Stimulated activated CD4-positive, alpha-beta T cell treated with anti-CD3 and anti-CD28 coated beads, Interleukin-15, amount 100 ng/mL, for 1 hour (primary cell): ENCODE measurements at places on chromosomes 11 and 22.

GRCh38 chr11:116162886-116163230, 609.9 kb downstream of the BUD13 start:
- DNase-seq: no peak

- no peak for DNase-seq
Measured at GRCh38 chr11:44051171-44051570, 3.4 kb downstream of the ACCSL start.

DNA sequence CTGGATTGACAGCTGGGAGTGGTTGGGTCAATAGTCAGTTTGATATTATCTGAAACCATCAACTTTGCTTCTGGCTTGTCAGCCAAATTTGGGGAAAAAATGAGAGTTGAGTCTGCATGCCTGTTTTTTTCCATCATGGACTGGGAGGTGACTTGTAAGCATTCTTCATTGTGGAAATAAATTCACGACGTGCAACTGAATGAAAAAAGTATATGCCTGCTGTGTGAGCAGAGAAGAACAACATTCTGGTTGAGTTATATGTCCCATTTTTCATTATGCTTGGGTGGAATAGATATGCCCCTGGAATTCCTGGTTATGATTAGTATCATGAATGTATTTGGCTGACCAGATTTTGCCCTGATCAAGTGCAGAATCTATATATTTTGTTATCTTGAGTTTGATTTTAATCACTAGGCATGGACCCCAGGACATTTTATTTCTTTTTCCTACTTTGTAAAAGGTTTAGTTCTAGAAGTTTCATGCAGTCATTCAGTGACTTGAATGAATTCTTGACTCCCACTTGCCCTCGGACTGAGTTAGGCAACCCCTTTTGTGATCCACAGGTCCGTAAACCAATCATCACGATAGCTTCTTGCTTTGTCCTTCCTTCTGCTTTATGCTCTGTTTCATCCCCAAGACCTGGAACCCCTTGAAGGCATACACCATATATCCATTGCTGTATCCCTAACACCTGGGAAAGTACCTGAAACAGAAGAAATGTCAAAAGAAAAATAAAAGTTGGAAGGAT, 205.8 kb downstream of the NAV2 start:
- no peak for DNase-seq

- DNase-seq: no peak
Measured at GRCh38 chr11:19701421-19701820, 11.2 kb upstream of the NAV2 start.

GRCh38 chr11:13105237-13105844, 96.2 kb downstream of the RASSF10 start:
- DNase-seq: no peak

DNA sequence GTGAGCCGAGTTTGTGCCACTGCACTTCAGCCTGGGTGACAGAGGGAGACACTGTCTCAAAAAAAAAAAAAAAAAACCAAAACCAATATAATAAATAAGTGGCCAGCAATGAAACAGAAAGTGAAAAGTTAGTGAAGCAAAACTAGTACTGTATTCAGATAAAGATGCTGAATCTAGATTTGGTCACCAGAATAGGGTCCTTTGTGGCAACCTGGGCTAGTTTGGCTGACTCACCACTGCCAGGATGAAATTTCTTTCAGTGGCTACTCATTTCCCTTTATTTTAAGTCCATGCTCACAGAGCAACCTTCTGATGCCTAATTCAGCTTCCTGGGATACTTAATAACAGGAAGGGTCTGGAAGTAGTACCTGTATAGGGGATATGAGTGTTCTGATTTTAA, 26.0 kb downstream of the LIMK2 start:
- DNase-seq: no peak

DNA sequence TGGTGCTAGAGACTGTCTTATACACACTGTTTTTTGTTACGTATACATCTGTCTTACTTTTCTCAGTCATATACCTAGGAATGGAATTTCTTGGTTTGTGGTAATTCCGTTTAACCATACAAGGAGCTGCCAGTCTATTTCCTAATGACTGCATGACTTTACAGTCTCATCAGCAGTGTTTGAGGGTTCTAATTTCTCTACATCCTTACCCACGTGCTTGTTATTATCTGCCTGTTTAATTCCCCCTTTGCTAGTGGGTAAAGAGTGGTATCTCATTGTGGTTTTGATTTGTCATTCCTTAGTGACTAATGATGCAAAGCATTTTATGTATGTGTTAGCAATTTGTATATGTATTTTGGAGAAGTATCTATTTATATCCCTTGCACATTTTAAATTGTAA, 1008.0 kb downstream of the FAM181B start:
- no peak for DNase-seq

- DNase-seq: no peak
Measured at GRCh38 chr11:99766811-99767210, 746.1 kb downstream of the CNTN5 start.

- DNase-seq: no peak
Measured at GRCh38 chr11:96338910-96339705, 3.9 kb downstream of the MAML2 start.

- DNase-seq: no peak
Measured at GRCh38 chr11:16909359-16910035, 104.7 kb downstream of the PLEKHA7 start.

DNA sequence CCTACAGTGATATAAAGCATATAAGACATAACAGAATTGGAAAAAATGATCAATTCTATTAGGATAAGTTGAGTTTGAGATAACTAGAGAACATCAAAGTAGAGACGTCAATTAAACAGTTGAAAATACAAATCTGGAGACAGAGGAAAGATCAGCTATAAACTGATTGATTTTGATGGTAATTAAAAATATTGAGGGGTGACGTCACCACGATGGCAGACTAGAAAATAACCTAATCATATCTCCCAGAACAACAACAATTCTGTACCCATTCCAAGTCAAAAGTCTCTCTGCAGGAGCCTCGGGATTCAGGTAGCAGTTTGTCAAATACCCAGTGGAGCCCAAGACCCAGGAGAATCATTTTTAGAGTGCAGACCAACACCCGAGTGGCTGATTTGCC, 28.9 kb downstream of the MS4A13 start:
- DNase-seq: no peak

DNA sequence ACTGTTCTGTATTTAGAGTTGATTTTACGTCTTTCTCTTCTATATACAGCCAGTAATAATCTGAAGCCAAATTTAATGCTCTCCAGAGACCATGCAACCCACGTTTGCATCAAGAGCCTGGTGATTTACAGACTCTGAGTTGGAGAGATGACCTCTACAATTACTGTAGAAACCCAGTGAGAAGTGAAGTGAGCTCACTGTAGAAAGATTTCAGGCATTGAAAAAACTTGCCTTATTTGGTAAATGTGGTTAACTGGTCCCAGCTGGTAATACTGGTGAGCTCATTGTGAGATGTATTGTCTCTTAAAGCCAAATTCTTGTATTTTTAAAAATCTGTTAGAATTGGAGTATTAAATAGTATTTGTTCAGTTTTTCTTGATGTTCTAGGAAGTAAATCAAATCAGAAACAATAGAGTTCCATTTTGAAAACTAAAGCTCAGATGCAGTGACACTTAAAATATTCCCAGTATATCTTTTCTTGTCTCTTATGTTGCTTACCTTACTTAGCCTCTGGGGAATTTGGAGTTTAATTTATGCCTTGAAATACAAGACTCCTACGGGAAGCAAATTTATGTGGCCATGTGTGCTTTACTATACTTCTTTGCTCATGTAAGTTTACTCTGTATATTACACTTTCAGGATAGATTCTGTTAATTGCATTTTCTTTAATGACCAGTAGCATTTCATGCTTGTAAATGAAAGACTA, 189.9 kb downstream of the ARHGAP42 start:
- no peak for DNase-seq

- no peak for DNase-seq
Measured at GRCh38 chr11:8336356-8337129, 72.9 kb upstream of the LMO1 start.

- no peak for DNase-seq
Measured at GRCh38 chr11:110184456-110184855, 91.3 kb downstream of the ZC3H12C start.

DNA sequence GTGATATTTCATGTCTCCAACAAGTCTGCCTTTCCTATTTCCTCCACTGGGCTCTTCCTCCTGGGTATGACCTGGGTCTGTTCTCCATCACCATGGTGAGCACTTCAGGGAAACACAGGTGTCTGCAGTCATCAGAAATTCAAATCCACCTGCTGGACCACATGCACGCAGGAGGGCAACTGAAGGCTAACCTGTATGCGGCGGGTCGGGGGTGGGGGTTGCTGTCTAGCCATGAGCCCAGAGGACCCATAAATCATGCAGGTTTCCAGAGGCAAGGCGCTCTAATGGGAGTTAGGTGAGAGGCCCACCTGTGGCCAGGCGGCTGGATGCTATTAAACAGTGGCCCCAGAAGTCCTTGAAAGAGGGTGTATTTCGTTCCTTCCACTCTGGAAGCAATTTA, 11.1 kb upstream of the PAMR1 start:
- DNase-seq: no peak

GRCh38 chr11:75100314-75100713, 3.6 kb upstream of the OR2AT4 start:
- no peak for DNase-seq

GRCh38 chr11:12746593-12747097, 72.4 kb downstream of the TEAD1 start:
- DNase-seq: no peak

GRCh38 chr11:87810486-87810885, 364.8 kb downstream of the RAB38 start:
- DNase-seq: no peak

DNA sequence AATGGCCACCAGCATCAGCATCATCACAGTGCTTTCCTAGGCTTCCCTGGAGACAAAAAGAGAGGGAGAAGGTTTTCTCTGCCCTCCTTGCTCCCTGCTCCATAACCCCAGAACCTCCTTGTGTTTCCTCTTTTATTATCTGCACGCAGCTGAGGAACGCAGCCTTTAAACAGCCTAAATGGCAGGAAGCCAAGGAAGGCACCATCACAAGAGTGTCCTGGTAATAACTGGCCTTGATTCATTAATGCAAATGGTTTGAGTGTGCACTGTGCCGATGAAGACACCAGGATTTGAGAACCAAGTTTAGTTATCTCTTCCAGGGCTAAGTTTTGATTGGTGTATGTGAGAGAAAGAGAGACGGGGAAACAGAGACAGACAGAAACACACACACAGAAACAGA, 29.4 kb upstream of the DRD2 start:
- DNase-seq: no peak

DNA sequence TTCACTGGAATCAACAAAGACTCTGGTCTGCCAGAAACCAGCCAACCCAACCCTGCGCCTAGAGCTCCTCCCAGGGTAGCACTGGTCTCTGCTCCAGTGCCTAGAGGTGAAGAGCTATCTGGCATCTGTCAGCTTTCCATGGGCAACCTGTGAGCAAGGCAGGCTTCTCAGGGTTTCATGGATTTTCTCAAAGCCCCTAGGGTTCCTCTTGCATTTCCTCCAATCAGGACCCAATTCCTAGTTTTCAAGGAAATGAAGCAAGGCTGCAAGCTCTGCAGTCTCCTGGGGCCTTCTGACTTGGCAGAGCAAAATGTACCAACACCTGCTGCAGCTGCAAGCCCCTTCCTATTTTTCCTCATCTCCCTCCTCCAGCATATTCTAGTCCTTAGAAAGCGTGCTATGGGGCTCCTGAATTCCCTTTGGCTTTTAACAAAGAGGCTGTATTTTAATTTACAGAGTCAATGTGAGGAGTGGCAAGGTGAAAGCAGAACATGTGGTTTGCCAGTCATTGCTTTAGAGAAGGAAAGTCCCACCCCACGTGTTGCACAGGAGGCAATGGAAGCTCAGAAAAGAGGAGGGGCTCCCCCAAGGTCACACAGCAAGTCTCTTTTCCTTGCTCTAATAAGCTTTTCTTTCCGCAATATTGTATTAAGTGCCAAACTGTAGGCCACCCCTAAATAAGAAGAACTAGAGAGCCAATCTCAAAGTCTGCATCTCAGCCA, 33.0 kb upstream of the RIC3 start:
- DNase-seq: no peak

- no peak for DNase-seq
Measured at GRCh38 chr22:35152316-35152715, 86.4 kb downstream of the ISX start.

DNA sequence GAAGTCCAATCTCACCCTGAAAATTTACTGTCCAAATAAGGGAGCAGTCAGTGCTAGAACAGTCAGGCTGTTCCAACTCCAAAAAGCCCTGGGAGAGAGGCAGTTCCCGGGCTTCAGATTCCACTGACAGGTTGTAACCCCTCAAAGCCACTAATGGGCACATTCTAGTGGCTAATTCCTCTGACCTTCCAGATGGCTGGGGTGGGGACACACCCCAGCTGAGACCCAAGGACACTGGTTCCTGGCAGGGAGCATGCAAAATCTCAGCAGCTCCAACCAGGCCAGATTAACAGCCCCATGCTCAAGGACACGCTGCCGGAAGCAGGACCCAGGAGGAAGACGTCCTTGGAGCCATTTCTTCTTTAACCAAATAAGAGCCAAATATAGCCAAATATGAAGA, 92.7 kb downstream of the RPL27A start:
- no peak for DNase-seq

GRCh38 chr22:46504584-46504983, 32.8 kb downstream of the CELSR1 start:
- no peak for DNase-seq

DNA sequence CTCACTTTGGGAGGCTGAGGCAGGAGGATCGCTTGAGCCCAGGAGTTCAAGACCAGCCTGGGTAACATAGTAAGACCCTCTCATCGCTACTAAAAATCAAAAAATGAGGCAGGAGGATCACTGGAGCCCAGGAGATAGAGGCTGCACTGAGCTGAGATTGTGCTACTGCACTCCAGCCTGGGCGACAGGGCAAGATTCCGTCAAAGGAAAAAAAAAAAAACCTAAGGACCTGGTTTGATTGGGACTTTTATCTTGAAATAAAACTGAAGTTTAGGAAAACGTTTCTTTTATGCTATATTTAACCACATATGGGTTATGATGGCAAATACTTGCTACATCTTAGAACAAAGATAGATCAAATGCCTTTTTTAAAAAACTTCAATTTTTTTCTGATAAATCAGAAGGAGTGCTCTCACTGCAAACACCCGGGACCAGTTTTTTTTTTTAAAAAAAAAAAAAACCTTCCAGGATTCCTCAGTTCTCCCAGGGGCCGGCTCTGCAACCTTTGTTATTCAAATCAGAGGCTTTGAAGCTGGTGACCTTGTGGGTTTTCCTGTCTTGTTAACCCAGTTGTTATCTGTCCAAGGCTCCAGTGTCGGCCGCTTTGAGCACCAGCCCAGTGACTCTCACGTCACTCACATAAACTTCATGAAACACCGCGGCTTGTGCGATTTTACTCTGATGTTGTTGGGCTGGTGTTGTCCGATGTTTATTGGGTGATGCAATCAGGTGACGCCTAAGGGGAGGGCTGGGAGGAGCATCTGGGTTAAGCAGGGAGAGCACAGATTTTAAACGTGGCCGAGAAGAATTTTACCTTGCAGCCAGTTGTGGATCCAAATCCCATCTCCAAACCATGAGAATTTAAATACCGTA, 24.7 kb upstream of the SLC22A12 start:
- no peak for DNase-seq

- DNase-seq: no peak
Measured at GRCh38 chr22:43262990-43263644, 76.2 kb upstream of the TTLL12 start.
